Hematopoietic multipotent progenitor cell treated with erythropoietin and hydrocortisone succinate and interleukin-3 and kit ligand, for 4 days (in vitro differentiated cells): ENCODE measurements at places on chromosomes 5 and 9.

- DNase-seq = no peak
Observed at GRCh38 chr5:124790301-124790894, 44.0 kb upstream of the ZNF608 start.

- DNase-seq = no peak
Observed at GRCh38 chr5:145743396-145744061, 91.6 kb downstream of the PRELID2 start.

GRCh38 chr9:132404228-132404881 is 2.3 kb downstream of the TTF1 start:
- DNase-seq = peak; percentile 52

DNA sequence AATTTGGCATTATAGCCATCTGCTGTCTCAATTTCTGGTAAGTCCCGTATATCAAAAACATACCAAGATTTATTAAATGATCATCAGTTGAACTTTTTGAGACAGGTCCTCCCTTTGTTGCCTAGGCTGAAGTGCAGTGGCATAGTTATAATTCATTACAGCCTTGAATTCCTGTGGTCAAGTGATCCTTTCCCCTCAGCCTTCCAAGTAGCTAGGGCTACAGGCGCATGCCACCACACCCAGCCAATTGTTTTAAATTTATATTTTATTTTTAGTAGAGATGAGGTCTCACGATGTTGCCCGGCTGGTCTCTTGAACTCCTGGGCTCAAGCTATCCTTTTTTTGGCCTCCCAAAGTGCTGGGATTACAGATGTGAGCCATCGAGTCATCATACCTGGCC is 418.9 kb downstream of the ARHGEF28 start:
- DNase-seq = no peak

DNA sequence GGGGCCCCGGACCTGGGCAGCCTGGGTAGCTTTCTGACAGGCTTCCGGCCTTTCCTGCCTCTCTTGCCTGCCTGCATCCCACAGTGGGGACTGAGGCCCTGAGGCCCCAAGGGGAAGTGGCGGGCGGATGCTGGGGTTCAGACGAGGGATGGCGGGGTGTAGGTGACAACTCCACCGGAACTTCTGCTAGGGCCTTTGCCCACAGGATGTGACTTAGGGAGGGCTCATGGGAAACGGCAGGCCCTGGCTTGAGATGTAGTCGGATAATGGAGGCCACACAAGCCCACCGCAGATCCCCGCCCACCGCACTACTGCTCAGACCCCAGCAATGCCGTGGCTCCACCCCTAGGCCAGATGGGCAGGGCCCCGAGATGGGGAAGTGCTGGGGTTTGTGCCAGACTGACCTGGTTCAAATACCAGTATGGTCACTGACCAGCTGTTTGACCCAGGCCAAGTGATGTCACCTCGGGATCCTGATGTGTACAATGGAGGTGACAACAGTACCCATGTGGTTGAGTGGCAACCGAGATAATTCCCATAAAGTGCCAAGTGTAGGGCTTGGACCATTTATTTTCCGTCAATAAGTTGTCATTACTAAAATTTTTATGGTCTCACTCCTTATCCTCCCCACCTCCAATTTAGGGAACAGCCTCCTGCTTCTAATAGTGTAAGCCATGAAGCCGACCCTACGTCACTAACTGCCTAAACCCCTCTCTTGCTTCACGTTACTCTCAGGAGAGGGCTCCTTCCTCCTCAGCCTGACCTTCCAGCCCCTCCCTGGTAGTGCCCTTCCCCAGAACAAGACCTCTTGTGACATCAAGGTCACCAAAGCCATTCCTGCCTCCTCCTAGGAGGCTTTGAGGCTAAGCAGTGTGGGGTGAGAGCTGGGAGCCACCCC is 2.5 kb upstream of the CDK9 start:
- DNase-seq = peak; percentile 99
